ENCODE measurements at places on chromosomes 11 and 22.
A peak's percentile ranks its signal among the peaks of the same experiment; 100 is the strongest.

GRCh38 chr11:112841729-112842128 is 119.5 kb upstream of the NCAM1 start:
- DNase-seq: no peak

DNA sequence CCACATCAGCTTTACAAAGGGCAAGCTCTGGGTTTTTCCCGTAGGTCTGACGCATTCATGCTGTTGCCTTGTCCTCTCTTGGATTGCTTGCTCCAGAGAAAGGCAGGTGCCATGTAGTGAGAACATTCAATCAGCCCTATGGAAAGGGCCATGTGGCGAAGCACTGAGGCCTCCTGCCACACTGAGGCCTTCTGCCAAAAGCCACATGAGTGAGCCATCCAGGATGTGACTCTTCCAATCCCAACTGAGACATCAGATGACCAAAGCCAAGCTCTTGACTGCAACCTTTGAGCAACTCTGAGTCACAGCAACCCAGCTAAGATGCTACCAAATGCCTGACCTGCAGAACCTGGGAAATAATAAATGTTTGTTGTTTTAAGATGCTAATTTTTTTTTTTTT is 9.0 kb upstream of the PANX3 start:
- no peak for DNase-seq

GRCh38 chr11:10900681-10901415 is 43.0 kb upstream of the ZBED5 start:
- no peak for DNase-seq

- no peak for DNase-seq
These were observed 39.1 kb upstream of the PRAME start for GRCh38 chr22:22598144-22598543.

DNA sequence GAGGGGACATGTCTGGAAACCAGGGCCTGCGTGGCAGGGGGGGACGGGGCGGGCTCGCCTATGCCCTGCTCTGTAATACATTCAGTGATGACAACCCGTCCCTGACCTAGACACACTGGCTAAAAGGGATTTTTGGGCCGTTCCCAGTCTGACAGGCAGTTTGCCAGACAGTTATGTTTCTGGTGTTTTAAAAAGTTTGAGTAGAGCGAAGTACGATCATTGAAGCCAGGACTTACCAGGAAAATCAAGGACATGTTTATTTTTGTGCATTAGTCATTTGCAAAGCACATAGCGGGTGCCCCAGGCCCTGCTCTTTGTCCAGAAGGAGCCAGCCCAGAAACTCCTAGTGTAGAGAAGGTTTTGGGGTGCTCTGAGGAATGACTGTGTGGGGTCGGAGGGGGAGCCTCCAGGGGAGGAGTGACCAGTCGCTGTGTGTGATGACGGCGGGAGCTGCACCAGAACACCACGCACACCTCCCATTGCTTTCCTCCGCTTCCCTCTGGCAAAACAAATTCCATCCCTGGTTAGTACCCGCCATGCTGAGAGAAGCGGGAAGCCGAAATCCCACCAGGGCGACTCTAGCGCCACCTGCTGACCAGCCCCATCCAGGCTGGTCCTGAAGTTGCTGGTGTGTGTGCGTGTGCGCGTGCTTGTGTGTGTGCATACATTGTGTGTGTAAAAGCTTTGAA is 50.8 kb downstream of the FBLN1 start:
- DNase-seq: peak; percentile 78

DNA sequence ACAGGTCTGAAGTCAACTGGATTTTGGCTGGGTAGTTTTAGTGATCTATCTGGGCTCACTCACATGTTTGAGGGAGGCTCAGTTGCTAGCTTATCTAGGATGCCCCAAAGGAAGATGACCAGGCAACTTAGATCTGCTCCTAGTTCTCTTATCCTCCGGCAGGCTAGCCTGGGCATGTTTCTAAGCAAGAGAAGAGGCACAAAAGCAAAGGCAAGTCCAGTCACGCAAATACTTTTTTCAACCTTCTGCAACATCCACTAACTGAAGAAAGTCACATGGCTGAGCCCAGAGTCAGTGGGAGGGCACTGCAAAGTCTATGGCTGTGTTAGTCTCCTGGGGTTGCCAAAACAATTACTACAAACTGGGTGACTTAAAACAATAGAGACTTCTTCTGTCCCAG is 32.9 kb upstream of the FSHB start:
- no peak for DNase-seq

GRCh38 chr11:113632981-113633380 is 73.1 kb downstream of the TMPRSS5 start:
- DNase-seq: no peak

- DNase-seq: no peak
These were observed 47.5 kb upstream of the GRAMD1B start for GRCh38 chr11:123382555-123383074.

All from Caki2 (cell line).